CD4-positive, alpha-beta T cell treated with Interleukin-12 subunit alpha and Interleukin-12 subunit beta, for 1 hour (primary cell): ENCODE measurements at places on chromosomes 16 and 17.

- DNase-seq, result no peak
Measured at GRCh38 chr16:3295209-3295608, 10.0 kb downstream of the TIGD7 start.

DNA sequence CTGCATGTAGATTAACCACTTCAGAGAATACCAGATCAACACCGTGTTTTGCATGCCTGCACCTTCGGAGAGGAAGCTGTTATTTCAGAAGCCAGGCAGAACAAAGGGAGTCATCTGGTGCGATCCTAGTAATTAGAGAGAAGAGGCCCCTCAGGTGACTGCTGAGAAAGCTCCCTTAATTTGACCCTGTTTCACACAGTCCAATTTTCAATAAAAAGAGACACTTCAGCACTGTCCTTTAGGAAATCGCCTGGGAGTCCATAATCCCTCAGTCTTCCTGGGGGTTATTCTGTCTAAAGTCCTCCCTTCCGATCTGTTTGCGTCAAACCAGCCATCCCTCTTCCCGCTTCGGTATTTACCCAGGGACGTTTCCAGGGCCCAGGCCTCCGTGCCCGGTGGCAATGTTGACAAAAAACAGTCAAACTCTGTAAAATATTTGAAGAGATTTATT lies 23.4 kb upstream of the TNRC6C start:
- DNase-seq, result no peak

- peak; percentile 45 for DNase-seq
Measured at GRCh38 chr17:60971515-60972369, 294.1 kb downstream of the BCAS3 start.

- DNase-seq, result no peak
Measured at GRCh38 chr16:23523876-23524385, 13.6 kb upstream of the GGA2 start.

DNA sequence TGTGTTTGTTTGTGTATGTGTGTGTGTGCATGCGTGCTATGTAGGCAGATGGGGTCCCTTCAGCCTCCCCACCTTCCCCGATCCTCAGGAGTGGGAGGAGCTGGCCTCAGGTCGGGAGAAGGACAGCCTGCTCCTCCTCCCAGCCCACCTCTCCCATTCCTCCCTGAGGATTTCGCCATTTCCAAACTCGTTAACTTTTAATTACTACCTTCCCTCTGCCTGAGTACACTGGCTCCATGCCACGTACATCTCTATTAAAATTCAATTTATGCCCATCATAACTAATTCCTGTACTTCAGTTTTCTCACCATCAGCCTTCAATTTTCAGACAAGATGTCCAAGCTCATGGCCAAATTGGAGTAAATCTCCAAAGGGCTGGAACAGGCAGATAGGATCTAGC lies 148.6 kb downstream of the SDK2 start:
- DNase-seq, result no peak
